CD8-positive, alpha-beta T cell (primary cell): ENCODE measurements at places on chromosomes 6 and 20.
A peak's percentile ranks its signal among the peaks of the same experiment; 100 is the strongest.

GRCh38 chr6:110296241-110297025 is 61.7 kb downstream of the METTL24 start:
- peak; percentile 22 for DNase-seq

DNA sequence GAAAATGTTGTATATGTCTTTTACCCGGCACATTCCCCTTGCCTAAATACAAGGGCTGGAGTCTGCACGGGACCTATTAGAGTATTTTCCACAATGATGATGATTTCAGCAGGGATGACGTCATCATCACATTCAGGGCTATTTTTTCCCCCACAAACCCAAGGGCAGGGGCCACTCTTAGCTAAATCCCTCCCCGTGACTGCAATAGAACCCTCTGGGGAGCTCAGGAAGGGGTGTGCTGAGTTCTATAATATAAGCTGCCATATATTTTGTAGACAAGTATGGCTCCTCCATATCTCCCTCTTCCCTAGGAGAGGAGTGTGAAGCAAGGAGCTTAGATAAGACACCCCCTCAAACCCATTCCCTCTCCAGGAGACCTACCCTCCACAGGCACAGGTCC is 11.3 kb upstream of the MAPRE1 start:
- no peak for DNase-seq

GRCh38 chr20:49539481-49540231 is 28.3 kb downstream of the PTGIS start:
- no peak for DNase-seq

GRCh38 chr6:67231092-67231491 is 1404.0 kb upstream of the ADGRB3 start:
- DNase-seq, result no peak
